Fibroblast of lung (primary cell): ENCODE measurements at places on chromosomes 4 and X. TPM values are rescaled to one million over a fixed set of nuclear protein-coding genes. Genes with fewer than 3 reads are reported as not detected.

DNA sequence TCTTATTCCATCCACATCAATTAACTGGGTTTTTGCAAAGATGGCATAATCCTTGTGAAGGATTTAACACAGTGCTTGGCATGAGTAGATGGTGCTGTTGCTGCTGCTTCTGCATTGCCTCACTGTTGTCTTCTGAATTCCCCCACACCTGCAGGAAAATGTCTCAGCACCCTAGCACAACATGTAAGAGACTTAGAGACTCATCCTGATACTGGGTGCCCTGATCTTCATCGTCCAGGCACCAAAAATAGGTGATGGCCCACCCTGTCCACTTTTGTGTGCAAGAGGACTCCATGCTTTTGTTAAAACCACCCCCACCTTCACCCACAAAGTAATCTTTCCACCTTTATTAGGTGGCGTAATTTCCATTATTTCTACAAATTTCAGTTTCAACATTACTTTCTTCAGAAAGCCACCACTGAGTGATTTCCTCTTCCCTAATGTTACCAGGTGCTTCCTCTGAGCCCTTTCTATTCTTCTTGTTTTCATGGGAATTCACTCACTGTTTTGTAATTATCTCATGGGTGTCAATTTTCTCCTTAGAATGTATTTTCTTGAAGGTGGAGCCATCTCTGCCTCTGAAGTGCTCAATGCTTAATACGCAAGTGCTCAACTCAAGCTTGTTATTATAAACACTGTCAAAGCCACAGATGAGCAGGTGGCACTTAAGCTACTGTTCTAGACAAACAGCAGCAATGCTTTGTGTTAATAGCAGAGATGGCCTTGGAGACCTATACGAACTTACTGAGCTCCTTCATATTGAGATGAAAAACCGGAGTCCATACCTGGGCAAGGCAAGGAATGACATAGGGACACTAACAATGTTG lies 89.5 kb downstream of the HS3ST1 start:
- no peak for DNase-seq

GRCh38 chrX:118499295-118499694 lies 3.7 kb downstream of the DOCK11 start:
- DNase-seq = no peak

Gene GAGE12E
- total RNA-seq = not detected in 2 replicates

Gene RBM46
- under 0.01 TPM in 1 of 2 replicates, not detected in the other for total RNA-seq

DNA sequence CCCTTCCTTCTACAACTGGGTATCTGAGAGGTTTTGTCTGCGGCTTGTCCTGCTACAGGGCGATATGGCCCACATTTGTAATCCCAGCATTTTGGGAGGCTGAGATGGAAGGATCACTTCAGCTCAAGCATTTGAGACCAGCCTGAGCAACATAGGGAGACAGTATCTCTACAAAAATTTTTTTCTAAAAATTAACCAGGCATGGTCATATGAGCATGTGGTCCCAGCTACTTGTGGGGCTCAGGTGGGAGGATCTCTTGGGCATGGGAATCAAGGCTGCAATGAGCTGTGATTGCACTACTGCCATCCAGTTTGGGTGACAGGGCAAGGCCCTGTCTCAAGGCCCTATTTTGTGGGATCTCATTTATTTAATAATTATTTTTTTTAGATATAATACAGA lies 420.6 kb upstream of the PABPC4L start:
- DNase-seq = no peak

Gene TRIM60
- total RNA-seq = not detected in 2 replicates

GRCh38 chrX:13652287-13652793 lies 601 bp upstream of the TCEANC start:
- peak; percentile 97 for DNase-seq

- no peak for DNase-seq
Measured at GRCh38 chrX:8890794-8891193, 89.6 kb upstream of the FAM9A start.

- DNase-seq = no peak
Measured at GRCh38 chrX:100417681-100418080, 7.6 kb upstream of the PCDH19 start.

DNA sequence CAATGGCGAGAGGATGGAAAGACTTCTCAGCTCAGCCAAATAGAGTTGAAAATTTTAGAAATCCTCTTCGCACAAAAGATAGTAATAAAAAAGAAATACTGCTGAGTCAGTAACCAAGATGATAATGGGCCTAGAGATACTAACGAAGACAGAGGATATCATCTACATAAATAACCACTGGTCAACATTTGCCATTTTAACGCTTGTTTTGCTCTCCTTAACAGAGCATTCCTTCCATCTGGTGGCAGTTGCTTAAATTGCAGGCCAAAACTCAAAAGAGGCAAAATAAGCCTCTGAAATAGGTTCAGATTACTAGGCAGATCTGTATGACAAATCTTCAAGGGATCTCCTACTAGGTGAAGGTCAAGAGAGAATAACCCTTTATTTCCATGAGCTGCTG lies 51.7 kb upstream of the MCF2 start:
- peak; percentile 44 for DNase-seq

Gene HTN3
- total RNA-seq = not detected in 2 replicates

DNA sequence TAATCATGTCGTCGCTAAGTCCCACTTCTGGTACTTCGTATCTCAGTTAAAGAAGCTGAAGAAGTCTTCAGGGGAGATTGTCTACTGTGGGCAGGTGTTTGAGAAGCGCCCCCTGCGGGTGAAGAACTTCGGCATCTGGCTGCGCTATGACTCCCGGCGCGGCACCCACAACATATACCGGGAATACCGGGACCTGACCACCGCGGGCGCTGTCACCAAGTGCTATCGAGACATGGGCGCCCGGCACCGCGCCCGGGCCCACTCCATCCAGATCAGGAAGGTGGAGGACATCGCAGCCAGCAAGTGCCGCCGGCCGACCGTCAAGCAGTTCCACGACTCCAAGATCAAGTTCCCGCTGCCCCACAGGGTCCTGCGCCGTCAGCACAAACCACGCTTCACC lies 11.3 kb downstream of the PNCK start:
- DNase-seq = no peak

Gene SHROOM4
- 0.50 and 0.51 TPM in 2 replicates for total RNA-seq

DNA sequence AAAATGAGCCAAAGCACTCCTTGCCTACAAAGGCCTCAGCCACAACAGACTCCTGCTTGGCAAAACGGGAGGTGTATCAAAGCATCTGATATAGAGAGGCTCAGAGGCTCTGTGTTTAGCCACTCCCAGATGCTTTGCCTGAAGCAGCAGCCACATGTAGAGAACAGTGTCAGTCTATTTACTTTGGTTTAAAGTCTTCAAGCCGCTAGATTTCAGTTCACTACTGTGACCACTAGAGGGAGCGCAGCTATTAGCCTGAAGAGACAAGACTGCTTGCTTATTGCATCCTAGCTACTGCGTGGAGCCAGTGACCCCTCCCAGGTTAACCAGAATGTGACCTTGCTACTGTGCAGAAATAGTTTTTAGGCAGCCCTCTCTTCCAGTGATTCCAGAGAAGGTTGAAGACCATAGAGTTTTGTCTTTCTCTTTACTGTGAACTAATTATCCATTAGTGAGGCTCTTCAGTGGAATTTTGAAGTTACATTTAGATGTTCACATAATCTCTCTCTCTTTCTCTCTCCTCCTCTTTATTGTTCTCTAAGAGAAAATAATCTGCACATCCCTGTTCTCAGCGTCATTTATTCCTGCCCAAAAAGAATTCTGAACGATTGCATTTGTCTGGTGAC lies 39.3 kb downstream of the BMP3 start:
- DNase-seq = peak; percentile 95

Gene INTU
- total RNA-seq = 9.5 and 9.6 TPM in 2 replicates

Gene CD38
- total RNA-seq = under 0.01 TPM in 1 of 2 replicates, not detected in the other

DNA sequence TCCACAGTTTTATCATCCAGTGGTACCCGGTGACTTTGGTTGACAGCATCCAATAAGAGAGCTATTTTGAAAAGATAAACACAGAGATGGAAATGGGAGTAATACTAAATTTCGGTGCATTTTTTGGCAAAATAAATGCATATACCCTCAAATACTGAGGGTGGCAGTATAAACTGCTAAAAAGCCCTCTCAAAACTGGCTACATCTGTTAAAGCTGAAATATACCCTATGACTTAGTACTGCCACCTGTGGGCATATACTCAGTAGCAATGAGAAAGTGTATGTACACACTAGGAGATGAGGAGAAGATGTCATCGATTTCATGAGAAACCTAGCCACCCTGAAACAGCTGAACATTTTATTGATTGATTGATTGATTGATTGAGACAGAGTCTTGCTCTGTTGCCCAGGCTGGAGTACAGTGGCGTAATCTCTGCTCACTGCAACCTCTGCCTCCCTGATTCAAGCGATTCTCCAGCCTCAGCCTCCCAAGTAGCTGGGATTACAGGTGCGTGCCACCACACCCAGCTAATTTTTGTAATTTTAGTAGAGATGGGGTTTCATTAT lies 12.2 kb upstream of the TMEM128 start:
- DNase-seq = peak; percentile 51

Gene KLB
- total RNA-seq = not detected in 2 replicates

GRCh38 chr4:145885666-145886065 lies 53.0 kb downstream of the ZNF827 start:
- DNase-seq = no peak

GRCh38 chrX:29471829-29472228 lies 743.5 kb upstream of the MAGEB2 start:
- no peak for DNase-seq

Gene PDLIM3
- 20.8 and 50.3 TPM in 2 replicates for total RNA-seq

Gene CAMK2D
- 196 and 262 TPM in 2 replicates for total RNA-seq

- DNase-seq = peak; percentile 18
Measured at GRCh38 chrX:136879001-136879687, 1.4 kb downstream of the RBMX start.

Gene PRSS12
- total RNA-seq = 27.5 and 59.9 TPM in 2 replicates

- DNase-seq = no peak
Measured at GRCh38 chr4:153257991-153258390, 53.7 kb downstream of the TRIM2 start.

DNA sequence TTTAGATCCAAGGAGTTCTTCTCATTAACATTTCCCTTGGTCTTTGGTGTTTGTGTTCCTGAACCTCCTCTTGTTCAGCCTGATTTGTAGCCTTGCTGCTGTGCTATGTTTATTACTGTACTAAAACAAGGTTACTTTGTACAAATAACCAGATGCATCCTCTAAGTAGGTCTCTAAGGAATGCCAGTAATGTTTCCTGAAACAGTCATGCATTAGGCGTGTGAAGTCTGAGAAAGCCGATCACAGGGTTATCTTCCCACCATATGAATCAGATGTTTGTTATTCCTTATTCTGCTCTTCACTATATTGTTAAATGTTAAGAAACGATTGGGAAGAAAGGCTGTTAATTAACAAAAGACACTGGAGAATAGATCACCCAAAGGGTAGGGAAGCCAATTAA lies 66.9 kb downstream of the GALNTL6 start:
- peak; percentile 90 for DNase-seq

GRCh38 chr4:113541933-113542332 lies 219.6 kb downstream of the CAMK2D start:
- peak; percentile 16 for DNase-seq

DNA sequence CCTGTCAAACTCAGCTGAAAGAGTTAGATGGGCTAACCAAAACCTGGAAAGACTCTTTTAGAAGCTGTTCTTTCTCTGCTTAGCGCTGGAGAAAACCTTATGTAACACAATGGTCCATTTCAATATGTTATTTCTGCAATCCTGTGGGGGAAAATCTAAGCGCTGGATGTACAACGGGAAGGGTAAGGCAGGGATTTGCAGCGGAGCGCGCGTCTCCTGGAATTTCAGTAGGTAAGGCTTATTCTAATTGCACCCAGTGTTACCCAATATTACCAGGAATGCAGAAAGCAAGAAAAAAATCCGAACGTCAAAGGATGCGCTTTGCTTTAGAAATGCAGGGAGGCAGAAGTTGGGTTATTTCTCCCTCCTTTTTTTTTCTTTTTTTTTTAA lies 2.0 kb downstream of the HS3ST1 start:
- DNase-seq = peak; percentile 2

Gene PPP2R3B
- total RNA-seq = 14.4 and 14.7 TPM in 2 replicates

Gene ZDHHC15
- 0.17 and 0.77 TPM in 2 replicates for total RNA-seq

- DNase-seq = no peak
Measured at GRCh38 chrX:16240231-16240905, 73.1 kb downstream of the MAGEB17 start.

DNA sequence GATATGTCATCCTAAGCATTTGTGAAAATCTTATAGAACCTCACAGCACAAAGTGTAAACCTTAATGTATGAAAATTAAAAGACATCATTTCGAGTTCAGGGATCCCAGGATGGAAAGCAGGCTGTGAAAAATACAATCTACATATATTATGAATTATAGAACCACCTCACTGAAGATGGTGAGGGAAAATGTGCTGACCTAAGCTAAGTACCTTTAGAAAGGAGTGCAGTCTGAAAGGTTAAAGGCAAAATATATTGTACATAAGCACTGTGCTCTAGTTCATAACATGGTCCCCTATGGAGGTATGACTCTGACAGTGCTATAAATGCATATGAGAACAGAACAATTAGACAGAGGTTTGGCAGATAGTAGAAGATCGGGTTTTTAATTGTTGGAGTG lies 368.6 kb downstream of the TMA16 start:
- DNase-seq = no peak

Gene CFAP299
- 2.3 and 16.2 TPM in 2 replicates for total RNA-seq

GRCh38 chr4:26687728-26688127 lies 103.8 kb downstream of the TBC1D19 start:
- peak; percentile 97 for DNase-seq

- DNase-seq = no peak
Measured at GRCh38 chrX:17542123-17542522, 167.1 kb downstream of the NHS start.

Gene TLR2
- under 0.01 and 0.77 TPM in 2 replicates for total RNA-seq

GRCh38 chr4:17535906-17536305 lies 20.9 kb downstream of the CLRN2 start:
- DNase-seq = no peak

- no peak for DNase-seq
Measured at GRCh38 chr4:42490015-42490414, 92.7 kb downstream of the SHISA3 start.

Gene CXCL5
- total RNA-seq = 0.66 and 0.77 TPM in 2 replicates

GRCh38 chr4:99013402-99013843 lies 17.9 kb downstream of the METAP1 start:
- peak; percentile 6 for DNase-seq

Gene GLRA3
- total RNA-seq = not detected in 2 replicates

- DNase-seq = peak; percentile 64
Measured at GRCh38 chr4:183840311-183840710, 64.8 kb upstream of the STOX2 start.

DNA sequence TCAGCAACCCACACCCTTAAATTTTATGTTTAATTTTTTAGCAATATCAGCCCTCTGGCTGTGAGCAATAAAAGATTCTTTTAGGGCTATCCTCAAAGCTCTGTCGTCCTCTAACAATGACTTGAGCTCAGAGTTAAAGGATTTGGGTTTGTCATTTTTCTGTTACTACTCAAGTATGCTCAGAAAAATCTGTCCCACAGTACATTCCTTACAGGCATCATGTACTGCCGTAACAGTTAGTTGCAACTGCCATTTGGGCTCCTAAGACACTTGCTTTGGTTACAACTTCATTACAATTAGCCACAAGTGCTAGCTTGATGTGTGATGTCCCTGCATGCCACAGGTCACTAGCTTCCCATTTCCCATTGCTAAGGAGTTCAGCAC lies 33.2 kb downstream of the COQ2 start:
- no peak for DNase-seq

Gene SHOX
- total RNA-seq = not detected in 2 replicates
